IMR-90 (cell line): ENCODE measurements at places on chromosomes 1 and 21. TPM values are rescaled to one million over a fixed set of nuclear protein-coding genes. Genes with fewer than 3 reads are reported as not detected.

The LCE2B gene
- not detected in 2 replicates for total RNA-seq

The ALPL gene
- 0.54 and 0.56 TPM in 2 replicates for total RNA-seq

The CA14 gene
- not detected in 2 replicates for total RNA-seq

The F3 gene
- 75.6 and 102 TPM in 2 replicates for total RNA-seq
